ENCODE measurements at places on chromosomes 13 and 19. TPM values are rescaled to one million over a fixed set of nuclear protein-coding genes. Genes with fewer than 3 reads are reported as not detected.

Gene TEX26
- under 0.01 TPM for total RNA-seq

DNA sequence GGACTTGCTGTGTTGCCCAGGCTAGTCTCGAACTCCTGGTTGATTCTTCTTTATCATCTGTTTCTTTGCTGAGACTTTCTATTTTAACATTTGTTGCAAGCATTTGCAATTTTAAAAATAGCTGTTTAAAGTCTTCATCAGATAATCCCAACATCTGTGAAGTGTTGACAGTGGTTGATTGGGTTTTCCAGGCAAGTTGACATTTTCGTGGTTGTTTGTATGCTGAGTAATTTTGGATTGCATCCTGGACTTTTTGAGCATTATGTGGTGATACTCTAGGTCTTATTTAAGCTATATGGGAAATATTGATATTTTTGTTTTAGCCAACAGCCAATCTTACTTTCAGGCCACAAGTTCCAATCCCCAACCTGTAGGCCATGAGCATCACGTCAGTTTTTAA is 25.1 kb downstream of the AP1M1 start:
- peak; percentile 58 for DNase-seq

GRCh38 chr19:8571006-8571411 is 6.2 kb downstream of the MYO1F start:
- DNase-seq = peak; percentile 52

GRCh38 chr13:52650731-52651130 is 1.9 kb upstream of the SUGT1 start:
- DNase-seq = no peak

- DNase-seq = no peak
Measured at GRCh38 chr19:32719611-32720059, at the start of gene TDRD12. Gene TDRD12 (plus strand): TSS chr19:32719767. CDS start chr19:32720073, 306 bp downstream.

Data from fibroblast of villous mesenchyme (primary cell).